ENCODE measurements at places on chromosomes 13 and 19.

- DNase-seq: no peak
Observed at GRCh38 chr13:96809366-96810096, 184.7 kb downstream of the OXGR1 start.

DNA sequence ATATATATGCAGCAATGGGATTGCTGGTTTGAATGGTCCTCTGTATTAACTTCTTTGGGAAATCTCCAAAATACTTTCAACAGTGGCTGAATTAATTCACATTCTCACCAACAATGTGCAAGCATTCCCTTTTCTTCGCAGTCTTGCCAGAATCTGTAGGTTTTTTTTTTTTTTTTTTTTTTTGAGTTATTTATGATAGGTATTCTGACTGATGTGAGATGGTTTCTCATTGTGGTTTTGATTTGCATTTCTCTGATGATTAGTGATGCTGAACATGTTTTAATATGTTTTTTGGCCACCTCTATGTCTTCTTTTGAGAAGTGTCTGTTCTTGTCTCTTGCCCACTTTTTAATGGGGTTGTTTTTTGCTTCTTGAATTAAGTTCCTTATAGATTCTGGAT is 2041.5 kb upstream of the PCDH20 start:
- DNase-seq: no peak

- DNase-seq: no peak
Observed at GRCh38 chr13:39185326-39185725, 147.1 kb downstream of the NHLRC3 start.

DNA sequence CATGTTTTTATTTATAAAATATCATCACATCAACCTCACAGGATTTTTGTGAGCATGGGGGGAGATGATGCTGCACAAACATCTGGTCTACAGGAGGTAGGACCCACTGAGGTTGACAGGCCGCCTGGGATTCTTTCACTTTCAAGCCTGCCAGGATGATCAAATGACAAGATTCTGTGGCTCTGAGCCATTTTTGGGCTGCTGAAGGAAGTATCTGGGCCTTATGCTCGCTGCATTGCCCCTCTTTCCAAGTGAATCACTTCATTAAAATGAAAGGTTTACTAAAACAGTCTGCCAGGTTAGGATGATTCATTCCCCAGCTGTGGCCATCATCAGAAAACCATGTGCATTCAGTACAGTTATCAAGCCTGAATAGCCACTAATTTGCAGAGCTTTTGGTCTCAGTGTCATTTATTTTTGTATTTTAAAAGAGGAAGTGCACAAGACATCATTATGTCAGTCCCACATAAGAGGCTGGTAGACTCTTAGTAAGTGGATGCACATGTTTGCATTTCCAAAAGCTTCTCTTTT is 34.4 kb downstream of the STARD13 start:
- DNase-seq: no peak

GRCh38 chr19:325937-326565 is 18.5 kb downstream of the MIER2 start:
- DNase-seq: no peak

GRCh38 chr13:53104136-53104535 is 75.5 kb downstream of the OLFM4 start:
- DNase-seq: no peak

DNA sequence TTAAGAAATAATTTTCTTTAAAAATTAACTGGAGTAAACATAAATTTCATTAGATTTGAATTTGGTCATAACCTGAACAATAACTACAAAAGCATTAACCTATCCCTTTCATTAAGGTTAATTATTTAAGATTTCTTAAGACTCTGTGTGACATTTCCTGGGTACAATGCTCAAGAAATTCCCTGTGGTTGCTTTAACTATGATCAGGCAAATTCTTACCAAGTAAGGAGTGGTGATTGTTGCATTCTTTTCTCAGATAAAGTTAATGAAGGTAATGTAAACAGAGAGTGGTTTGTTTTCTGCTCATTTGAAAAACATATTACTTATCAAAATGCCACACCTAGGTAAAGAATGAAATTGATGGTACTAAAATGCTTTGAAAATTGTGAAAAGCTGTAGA is 114.8 kb upstream of the MIR17HG start:
- no peak for DNase-seq

DNA sequence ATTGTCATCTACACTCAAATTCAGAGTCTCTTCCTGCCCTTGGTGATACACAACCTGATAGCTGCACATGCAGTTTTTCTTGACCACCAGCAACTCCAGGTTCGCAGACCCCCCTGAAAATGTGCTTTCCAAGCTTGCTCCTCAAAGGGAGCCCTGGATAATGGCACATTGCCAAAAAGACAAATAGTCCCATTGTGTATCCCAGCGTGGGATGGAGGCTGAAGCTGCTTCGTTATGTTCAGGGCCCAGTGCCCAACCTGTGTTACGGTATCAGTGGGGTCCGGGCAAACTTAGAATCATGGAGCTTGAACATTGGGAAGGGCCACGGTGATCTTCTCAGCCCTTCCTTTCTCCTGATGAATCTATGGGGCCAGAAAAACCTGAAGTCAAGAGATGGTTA is 173.0 kb downstream of the TEX29 start:
- DNase-seq: peak; percentile 43

- no peak for DNase-seq
Observed at GRCh38 chr19:7970716-7971448, 27.4 kb upstream of the TIMM44 start.

- DNase-seq: no peak
Observed at GRCh38 chr19:10915130-10916091, 13.0 kb downstream of the YIPF2 start.

DNA sequence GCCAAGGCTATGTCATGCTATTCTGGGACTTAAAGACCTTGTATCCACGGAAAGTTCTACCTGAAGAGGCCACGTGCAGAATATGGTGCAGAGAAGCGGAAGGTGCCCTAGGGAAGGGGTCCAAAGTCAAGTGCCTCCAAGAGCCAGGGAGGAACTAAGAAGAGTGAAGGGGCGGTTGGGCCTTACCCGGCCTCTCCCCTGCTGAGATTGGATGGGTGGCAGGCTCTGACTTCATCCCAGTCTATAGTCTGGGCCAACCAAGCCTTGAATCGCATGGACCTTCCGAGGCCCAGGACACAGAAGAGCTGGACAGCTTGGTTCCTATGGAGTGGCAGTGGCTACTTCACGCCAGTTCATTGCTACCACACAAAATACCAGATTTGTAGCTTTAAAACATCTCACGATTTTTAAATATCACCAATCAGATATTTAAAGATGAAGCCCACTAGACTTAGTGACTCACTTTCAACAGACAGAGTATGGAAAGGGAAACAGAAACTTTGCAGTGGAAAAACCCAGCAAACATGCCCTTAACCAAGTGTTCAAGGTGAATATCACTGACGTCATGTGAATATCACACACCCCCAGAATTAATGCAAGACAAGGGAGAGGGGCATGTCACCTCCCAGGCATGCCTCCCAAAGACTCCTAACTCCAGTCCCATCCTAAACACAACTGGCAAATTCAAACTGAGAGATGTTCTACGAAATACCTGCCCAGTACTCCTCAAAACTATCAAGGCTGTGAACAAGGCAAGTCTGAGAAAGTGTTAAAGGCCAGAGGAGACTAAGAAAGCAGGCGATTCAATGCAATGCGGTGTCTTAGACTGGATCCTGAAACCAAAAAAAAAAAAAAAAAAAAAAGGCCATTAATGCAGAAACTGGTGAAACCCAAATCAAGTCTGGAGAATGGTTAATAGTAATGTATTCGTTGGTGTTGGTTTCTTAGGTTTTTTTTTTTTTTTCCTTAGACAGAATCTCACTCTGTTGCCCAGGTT is 10.2 kb downstream of the C19orf12 start:
- no peak for DNase-seq

- no peak for DNase-seq
Observed at GRCh38 chr13:25771641-25772478, 280.0 kb downstream of the SHISA2 start.

DNA sequence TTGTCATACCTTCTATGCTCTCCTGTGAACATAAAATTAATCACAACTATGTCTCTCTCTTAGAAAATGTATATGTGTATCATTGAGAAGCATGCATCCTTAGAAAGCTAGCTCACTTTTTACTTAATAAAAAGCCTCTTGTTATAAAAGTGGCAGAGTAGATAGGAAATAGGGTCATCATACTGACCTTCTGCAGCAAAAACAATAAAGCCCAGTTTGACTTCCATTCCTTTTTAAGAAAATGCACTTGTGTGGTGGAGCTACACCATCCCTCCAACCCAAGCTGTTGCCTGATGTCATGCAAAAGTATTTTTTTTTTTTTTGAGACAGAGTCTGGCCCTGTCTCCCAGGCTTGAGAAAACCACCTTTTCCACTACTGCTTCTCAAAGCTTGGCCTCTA is 393.3 kb downstream of the LIG4 start:
- DNase-seq: no peak

GRCh38 chr13:94119360-94119936 is 360.0 kb downstream of the DCT start:
- no peak for DNase-seq

- DNase-seq: no peak
Observed at GRCh38 chr13:85659493-85659892, 139.7 kb downstream of the SLITRK6 start.

GRCh38 chr19:15863272-15863671 is 34.6 kb downstream of the CYP4F2 start:
- DNase-seq: no peak

DNA sequence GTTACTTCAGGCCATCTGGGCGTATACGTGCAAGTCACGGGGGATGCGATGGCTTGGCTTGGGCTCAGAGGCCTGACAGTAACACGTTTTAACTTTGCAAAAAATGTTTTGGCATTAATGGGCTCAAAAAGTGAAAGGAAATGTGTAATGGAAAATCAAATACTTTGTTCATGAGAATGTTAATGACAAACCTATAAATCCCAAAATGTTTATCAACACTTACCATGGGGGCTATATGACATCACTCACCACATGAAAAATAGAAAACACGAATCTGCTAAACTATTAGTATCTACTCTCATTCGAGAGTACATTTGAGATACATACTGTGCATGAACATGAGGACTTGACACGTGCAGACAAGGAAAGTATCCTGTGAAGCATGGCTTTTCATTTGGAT is 91.7 kb downstream of the FAM216B start:
- DNase-seq: no peak

DNA sequence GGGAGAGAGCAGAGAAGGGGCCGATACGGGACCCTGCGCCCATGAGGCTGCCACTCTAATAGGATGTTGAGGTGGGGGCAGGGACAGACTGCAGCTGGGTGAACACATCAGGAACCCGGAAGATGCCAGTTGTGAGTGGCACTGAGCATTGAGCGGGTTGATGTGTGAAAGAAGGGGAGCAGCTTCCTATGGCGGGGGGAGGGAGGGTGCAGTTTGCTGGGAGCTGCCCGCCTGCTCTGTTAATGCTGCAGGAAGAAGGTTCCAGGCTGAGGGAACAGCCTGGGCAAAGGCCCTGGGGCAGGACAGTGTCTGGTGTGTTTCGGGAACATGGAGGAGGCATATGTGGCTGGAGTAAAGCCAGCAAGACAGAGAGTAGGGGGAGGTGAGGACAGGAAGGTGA is 29.8 kb downstream of the DNM2 start:
- DNase-seq: no peak

- no peak for DNase-seq
Observed at GRCh38 chr13:92224052-92224821, 825.8 kb downstream of the GPC5 start.

GRCh38 chr13:42113478-42113877 is 65.0 kb downstream of the DGKH start:
- no peak for DNase-seq

DNA sequence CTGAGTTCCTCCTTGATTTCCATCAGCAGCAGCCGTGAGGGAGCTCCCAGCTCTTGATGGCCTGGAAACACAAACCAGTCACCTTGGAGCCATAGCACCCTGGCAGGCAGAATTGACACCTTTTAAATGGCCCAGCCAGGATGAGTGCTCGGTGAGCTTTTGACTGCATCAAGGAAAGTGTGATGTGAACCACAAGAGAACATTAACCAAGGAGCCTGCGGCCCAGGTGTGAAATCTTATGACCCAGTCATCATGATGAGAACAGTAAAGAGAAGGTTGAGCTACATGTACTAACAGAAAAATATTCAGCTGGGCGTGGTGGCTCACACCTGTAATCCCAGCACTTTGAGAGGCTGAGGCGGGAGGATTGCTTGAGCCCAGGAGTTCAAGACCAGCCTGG is 22.8 kb downstream of the SUGP2 start:
- no peak for DNase-seq

DNA sequence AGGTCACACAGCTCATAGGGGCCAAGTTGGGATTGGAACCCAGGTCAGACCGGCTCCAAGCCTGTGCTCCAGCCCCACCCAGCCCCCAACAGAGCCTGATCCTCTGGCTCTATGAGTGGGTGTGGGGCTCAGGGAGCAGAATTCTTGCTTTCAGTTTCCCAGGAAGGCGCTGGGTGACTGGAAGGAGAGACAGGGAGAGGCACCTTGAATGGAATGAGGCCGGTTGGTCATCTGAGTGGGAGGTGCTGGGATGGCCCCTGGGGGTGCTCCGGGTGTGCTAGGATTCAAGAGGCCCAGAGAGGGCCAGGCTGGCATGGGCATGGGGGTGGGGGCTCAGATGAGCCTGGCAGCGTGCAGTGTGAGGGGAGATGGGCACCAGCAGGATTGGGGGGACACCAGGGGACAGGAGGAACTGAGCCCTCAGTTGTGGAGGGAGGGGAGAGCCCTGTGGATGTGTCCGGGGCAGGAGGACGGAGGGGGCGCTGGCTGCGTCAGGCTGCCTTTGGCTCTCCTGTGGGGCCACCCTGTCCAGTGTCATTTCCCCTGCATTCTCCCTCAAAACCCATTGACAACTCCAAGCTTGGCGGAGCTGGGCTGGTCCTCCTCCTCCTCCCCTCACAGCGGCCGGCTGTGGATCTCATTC is 31.2 kb upstream of the ANKRD10 start:
- DNase-seq: no peak

DNA sequence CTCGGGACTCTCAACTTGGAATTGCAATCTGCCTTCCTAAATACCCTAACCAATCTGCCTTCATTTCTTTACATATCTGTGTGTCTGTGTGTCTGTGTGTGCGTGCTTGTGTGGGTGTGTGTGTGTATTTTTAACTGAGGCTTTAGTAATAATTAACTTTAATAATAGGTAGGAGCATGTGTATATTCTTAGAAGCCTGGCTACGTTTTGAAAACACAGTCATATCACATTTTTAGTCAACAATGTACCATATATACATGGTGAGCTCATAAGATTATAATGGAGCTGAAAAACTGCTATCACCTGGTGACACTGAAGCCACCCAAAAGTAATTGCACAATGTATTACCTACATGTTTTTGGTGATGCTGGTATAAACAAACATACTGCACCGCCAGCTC is 65.4 kb upstream of the ATXN8OS start:
- no peak for DNase-seq

DNA sequence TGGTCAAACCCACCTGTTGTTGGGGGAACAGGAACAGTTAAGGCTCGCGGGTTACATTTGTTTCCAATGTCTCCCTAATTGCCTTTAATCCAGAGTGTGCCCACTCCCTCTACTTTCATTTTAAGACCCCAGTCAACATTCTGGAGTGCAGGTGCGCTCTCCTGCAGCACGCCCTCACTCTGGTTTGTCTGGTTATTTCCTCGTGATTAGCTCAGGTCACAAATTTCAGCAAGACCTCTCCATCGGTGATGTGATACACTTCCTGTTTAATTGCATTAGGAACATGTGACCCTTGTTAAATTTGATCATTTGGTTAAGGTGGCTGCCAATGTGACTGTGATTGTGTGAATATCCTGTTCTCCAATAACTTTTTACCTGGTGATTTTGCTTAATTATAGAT is 53.0 kb downstream of the TEX29 start:
- no peak for DNase-seq
